ENCODE measurements at places on chromosomes 3 and 15.

- DNase-seq = no peak
Measured at GRCh38 chr3:171615281-171615680, 155.1 kb upstream of the TNIK start.

- no peak for DNase-seq
Measured at GRCh38 chr15:99343208-99343607, 91.9 kb downstream of the LRRC28 start.

GRCh38 chr15:81264072-81264857 lies 59.7 kb downstream of the STARD5 start:
- no peak for DNase-seq

DNA sequence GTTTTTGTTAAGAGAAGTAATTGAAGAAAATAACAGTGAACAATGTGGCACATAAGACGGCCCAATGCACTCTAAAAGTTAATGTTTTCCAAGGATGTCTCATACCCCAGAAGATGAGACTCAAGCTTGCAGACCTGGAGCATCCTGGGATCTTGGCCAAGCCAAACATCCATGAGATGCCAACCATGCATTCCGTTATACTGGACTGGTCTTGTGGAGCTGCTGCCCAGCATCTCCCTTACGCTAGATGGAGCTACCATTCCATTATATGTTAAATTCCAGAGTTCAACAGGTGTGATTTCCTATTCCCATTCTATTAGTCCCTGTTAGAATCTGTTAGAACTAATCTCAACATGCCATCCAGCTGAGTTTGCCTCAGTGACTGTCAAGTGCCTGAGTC lies 181.8 kb downstream of the PDCD6IP start:
- DNase-seq = no peak

- no peak for DNase-seq
Measured at GRCh38 chr15:40926659-40927494, 2.3 kb upstream of the DLL4 start.

- DNase-seq = no peak
Measured at GRCh38 chr3:64083575-64083974, 60.3 kb upstream of the PSMD6 start.

DNA sequence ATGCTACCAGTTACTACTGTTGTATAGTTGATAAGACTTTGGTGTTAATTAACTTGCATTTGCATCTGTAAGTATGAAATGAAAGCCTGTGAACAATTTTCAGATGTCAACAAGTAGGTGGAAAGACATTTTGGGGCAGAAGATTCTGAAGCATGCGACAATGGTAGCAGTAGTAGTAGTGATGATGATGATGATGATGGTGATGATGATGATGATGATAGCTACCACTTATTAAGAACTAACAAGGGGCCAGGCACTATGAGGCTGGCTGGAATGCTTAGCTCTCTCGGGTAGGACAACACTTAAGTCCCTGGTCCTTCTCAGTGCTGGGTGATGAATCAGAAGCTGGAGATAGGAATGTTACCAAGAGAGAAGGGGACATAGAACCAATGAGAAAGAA lies 333.4 kb upstream of the IL12A start:
- no peak for DNase-seq

Measured in CD8-positive, alpha-beta T cell (primary cell).